AG08395 (cell line): ENCODE measurements at places on chromosomes 2 and 18.
A peak's percentile ranks its signal among the peaks of the same experiment; 100 is the strongest.

DNA sequence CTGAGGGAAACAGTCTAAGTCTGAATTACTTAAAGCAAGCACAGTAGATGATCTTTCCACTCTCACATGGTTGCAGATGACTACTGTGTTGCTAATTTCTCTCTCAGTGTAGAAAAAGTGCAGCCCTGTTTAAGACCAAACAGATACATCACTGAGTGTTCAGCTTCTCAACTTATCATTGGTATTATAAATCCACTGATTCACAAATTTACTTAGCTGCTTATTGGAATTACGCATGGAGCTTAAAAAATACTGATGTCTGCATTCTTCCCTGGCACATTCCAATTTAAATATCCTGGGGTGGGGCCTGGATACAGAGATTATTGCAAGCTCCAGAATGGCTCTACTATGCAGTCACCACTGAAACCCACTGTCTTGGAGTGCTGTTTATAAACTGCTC is 411.2 kb downstream of the RND3 start:
- DNase-seq = peak; percentile 44

DNA sequence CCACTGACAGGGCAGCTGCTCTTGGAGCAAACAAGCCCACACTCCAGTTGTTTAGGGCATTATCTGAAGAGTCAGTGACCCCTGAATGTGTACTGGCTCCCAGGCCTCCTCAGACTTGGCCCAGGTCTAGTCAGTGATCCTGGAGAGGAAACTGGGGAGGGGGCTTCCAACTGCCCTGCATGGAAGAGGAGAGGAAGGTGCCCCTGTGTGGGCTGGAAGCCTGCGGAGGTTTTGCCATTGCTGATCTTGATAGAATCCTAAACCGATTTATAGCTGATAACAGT is 197.4 kb downstream of the MGAT5 start:
- no peak for DNase-seq

DNA sequence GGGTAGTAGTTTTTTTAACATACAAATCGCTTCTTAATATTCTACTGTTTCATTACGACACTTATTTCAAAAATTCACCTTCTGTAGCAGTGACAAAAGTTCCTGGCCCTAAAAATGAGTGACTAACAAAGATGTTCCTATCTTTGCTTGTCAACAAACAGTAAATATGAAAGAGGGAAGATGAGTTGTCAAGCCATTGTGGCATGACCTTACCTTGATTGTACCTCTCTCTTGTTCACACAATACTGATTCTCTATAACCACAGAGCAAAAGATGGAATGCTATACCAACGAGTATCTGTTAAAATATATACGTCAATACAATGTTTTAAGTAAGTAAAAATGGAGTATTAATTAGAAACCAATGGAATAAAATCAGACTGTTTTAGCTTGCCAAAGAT is 14.7 kb upstream of the GCG start:
- no peak for DNase-seq

DNA sequence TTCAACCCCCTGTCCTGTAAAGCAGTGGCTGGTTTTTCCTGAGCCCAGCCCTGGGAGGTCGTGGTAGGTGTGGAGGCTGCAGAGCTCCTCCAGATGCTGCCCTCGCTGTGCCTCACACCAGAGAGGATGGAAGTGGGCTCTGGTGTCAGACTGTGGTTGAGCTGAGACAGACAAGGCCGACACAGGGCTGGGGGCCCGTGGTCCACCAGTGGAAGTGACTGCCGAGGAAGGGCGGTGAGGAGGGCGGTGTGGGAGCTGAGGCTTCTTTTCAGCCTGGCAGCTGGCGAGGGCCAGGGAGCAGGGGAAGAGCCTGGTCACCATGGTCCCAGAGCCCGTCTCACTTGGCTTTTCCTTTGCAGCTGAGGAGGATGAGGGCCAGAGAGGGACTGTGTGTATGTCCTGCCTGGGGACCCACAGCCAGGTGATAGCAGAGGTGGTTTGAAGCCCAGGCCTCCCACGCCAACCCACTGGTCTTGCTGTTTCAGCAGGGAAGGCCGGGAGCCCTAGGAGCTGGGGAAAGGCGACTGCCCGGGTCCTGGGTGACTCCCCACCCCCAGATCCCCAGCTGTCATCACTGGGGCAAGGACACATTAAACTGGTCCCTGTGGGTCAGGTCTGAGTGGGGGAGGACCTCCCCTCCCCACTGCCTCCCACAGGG is 8.5 kb downstream of the SFTPB start:
- no peak for DNase-seq

- no peak for DNase-seq
These were observed 1311.1 kb upstream of the NRXN1 start for GRCh38 chr2:52343010-52343409.

DNA sequence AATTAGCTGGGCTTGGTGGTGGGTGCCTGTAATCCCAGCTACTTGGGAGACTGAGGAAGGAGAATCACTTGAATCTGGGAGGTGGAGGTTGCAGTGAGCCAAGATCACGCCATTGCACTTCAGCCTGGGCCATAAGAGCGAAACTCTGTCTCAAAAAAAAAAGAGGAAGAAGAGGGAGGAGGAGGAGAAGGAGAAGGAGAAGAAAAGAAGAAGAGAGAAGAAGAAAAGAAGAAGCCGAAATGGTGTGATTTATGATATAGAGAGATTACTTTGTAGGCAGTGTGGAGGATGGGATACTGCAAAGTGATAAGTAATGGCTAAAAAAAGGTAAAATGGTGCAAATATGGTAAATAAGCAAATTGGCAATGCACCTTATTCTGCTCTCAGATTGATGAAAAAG is 25.1 kb downstream of the THNSL2 start:
- DNase-seq = no peak

- DNase-seq = no peak
These were observed 14.9 kb downstream of the ICOS start for GRCh38 chr2:203951366-203951902.

DNA sequence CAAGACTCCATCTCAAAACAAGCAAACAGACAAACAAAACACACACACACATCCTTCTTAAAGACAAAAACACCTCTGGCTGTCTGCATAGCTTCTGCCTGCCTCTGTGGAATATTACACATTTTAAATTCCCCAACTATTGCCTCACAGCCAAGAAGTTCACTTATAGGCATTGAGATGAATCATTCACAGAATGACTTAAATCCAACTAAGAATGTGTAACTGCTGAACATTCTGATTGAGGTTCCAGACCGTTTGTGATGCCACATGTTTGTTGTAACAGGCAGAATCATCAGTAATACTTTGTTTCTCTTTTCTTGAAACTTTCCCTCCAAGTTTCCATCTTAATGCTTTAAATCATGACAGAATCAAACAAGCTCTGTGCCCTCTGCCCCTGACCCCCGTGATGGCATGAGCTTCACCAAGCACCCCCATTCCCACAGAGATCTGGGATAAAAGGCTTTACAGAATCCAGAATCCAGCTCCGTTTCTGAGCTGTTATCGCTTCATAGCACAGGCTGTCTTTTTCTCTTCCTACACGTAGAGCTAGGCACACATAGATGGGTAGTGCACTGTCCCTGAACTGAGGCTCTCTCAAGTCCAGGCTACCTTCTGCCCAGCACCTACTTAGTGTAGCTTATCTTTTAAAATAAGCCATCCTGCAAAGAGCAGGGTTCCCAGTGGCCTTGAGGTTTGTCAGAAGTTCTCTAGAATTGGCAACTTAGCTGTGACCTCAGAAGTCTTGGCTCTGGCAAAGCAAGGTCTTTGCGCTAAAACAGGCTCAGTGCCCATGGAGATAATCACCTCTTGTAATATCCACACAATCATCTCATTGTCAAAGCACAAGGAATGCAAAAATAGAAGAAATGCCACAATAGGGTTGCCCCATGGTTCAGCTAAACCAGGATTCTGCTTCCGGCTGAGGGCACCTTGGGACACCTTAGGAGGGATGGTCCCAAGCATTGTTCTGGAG is 32.9 kb downstream of the EPAS1 start:
- peak; percentile 78 for DNase-seq

- DNase-seq = no peak
These were observed 856 bp downstream of the TIA1 start for GRCh38 chr2:70247364-70248180.

- no peak for DNase-seq
These were observed 28.9 kb downstream of the MGAT5 start for GRCh38 chr2:134282629-134283400.

GRCh38 chr2:183105402-183106134 is 18.7 kb upstream of the NUP35 start:
- no peak for DNase-seq

- DNase-seq = no peak
These were observed 14.2 kb upstream of the GAL3ST2 start for GRCh38 chr2:241762321-241762932.

GRCh38 chr2:154556146-154556545 is 142.3 kb upstream of the KCNJ3 start:
- DNase-seq = no peak

- DNase-seq = no peak
These were observed 323.3 kb downstream of the TGIF1 start for GRCh38 chr18:3773303-3773702.

DNA sequence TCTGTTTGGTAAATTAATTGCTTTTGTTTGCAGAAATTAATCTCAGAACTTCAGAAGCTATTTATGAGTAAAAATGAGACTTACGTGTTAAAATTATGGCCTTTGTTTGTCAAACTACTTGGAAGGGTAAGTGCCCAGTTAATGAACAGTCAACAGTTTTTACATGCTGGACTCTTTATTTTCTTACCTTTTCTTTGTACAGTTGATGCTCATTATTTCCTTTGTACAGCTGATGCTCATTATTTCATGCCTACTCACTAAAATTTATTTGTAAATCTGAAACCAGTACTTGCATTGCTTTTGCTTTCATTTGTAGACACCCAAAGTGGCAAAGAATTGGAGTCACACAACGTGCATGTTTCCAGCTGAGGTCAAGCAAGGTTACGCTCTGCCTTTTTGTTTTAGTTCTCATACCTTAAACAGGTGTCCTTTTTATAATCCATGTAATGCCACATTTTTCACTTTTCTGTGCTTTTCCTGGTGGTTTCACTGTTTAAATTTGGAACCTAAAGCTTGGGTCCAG is 13.3 kb downstream of the RIF1 start:
- DNase-seq = no peak

DNA sequence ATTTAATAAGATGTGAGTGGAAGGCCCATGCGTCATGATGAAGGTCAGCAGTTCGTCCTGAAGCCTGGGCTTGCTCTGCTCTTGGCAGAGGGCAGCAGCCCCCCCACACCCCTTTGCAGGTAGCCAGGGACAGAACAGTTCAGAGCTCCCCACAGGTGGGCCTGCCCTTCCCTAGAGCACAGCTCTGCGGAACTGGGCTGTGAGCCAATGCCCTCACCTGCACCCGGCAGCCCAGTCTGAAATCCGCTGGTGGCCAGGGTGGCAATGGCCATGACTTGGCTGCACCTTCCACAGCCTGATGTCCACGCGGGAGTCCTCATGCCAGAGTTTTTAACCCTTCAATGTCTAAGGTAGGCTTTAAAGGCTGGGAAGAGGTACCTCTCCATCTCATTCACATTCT is 136.7 kb downstream of the ACKR3 start:
- no peak for DNase-seq

DNA sequence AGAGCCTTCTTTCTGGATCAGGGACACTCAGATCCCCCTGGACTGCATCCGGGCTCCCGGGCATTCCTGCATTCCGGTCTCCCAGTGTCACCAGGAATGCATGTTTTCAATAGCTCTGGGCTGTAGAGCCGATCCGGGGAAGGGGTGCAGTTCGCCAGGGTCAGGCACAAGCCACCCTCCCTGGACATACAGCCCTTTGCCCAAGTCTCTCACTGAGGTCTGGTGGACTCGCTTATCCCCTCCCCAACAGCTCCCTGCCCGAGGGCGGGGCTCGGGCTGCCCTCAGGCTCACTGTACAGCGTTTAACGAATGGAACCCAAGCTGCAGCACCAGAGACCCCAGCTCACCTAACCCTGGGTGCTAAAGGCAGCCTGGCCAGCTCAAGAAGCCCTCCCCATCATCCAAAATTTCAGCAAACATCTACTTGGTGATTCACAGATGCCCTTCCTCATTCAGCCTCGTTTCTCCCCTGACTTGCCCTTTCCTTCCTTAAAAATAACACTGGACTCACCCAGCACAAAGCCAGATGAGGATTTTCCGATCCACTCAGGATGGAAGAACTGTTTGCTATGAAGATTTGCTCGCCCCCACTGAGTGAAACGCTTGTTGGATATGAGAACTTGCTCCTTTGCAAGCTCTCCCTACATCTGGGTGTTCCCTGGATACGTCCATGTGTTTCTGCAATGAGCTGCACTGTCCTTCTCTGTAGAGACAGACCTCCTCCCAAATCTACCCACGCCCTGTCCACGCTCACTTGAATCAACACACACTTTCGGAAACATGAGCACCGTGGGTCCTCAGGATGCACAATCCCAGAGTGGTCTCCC is 58.1 kb downstream of the PXDN start:
- peak; percentile 41 for DNase-seq

DNA sequence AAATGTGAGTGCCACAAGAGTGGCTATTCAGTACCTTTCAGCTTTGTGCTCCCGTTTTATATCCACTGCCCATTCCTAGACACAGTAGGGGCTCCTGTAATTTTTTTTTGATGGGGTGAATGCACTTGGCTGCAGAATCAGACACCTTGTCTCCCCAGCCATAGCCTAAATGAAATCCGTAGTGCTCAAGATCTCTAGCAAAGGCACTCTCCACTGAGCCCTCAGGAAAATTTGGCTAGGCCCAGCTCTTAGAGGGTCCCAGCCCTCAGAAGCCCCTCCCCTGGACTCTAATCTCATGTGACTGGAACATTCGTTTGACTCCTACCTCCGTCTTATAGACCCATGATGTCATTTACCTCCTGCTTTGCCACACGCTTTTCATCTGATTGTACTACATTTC is 323.9 kb downstream of the SMAD2 start:
- no peak for DNase-seq

DNA sequence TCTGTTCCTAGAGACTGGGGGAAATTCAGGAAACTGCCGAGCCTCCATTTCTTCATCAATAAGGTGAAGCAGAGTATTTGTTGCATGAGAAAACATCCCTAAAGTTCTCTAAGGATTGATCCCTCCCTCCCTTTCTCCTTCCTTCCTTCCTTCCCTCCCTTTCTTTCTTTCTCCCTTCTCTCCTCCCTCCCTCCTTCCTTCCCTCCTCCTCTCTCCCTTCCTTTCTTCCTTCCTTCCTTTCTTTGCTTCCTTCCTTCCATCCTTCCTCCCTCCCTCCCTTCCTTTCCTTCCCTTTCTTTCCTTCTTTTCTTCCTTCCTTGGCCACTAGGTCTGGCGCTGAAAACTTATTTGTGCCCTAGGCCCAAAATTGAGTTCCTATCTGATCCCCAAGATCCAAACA is 47.2 kb upstream of the PMAIP1 start:
- DNase-seq = no peak
